ENCODE measurements at places on chromosomes 6 and 20. TPM values are rescaled to one million over a fixed set of nuclear protein-coding genes. Genes with fewer than 3 reads are reported as not detected.

The DLL1 gene
- total RNA-seq: 16.2 TPM

The PRKN gene
- total RNA-seq: 5.7 TPM

The SRXN1 gene
- 32.7 TPM for total RNA-seq

The SLC22A16 gene
- 0.65 TPM for total RNA-seq

The PRSS16 gene
- 3.2 TPM for total RNA-seq

The GSTA2 gene
- total RNA-seq: 3.4 TPM

DNA sequence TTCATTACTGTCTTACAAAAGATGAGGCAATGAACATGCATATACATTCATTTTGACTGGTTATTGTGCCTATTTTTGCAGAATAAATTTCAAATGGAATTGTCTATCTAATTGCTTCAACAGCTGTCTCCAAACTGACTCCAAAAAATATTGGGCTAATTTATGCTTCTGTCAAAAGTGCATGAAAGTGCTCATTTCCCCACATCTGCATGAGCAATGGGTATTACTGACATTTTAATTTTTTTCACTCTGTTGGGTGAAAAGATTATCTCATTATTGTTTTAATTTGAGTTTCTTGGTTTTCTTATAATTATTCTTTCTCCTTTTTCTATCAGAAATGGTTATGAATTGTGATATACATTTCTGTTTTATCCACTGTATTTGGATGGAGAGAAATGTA lies 404.2 kb downstream of the QKI start:
- no peaks in the 10 kb centered on the region for H3K36me3 ChIP-seq
- H3K4me3 ChIP-seq: no peak overlapping the region
- no peaks in the 10 kb centered on the region for H3K27me3 ChIP-seq
- no peak overlapping the region for H3K27ac ChIP-seq
- H3K4me1 ChIP-seq: no peaks in the 10 kb centered on the region

GRCh38 chr20:22977047-22977785 lies 57.9 kb upstream of the SSTR4 start:
- H3K27ac ChIP-seq: no peak overlapping the region
- H3K4me1 ChIP-seq: peaks cover 3% of the 10 kb centered on the region
- no peaks in the 10 kb centered on the region for H3K27me3 ChIP-seq
- no peaks in the 10 kb centered on the region for H3K36me3 ChIP-seq

- no peak for DNase-seq
- no peak within 1 kb of the TSS for H3K27ac ChIP-seq
- H3K36me3 ChIP-seq: peaks cover 5% of the 10 kb centered on the region
- no peak within 1 kb of the TSS for H3K4me3 ChIP-seq
Measured at GRCh38 chr6:166586424-166587156, at the start of gene RAMACL. TSS of gene RAMACL (minus strand) at chr6:166586678. CDS start at chr6:166586477, 201 bp downstream.

DNA sequence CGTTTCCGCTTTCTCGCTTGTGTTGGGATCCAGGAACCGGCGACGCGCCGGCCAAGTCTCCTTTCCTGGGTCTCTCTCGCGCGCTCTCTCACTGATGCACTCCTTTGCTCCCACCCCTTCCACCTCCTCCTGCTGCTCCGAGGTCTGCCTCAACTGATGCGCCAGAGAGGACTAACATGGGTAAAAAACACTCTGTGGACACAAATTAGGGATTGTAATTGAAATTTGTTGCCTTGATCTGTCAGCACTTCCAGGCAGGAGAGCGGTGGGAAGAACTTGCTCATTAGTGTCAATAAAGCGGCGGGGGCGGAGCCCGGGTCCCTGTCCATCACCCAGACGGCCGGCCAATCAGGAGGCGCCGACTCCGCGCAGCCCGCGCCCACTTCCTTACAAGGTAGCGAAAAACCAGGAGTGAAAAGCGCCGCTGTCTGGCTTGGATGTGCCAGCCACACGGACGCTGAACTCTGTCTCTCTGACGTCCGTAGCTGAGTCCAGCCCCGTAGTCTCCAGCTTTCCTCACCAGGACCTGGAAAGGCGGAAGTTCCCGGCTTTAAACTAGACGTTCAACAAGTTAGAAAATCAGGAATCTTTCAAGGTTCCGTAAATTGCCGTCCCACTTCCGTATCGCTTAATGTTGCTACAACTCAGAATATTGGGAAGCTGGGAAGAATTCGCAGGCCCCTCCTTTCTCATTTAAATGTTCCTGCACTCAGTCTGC lies at the start of gene TBX18:
Gene TBX18, minus strand, starts transcription at position 267 of the 718 bp plus-strand sequence. CDS start 417 bp downstream, outside the sequence.
- peak; percentile 82 for DNase-seq
- H3K27ac ChIP-seq: peak within 1 kb of the TSS; percentile 30
- H3K4me1 ChIP-seq: no peaks in the 10 kb centered on the region
- H3K4me3 ChIP-seq: peak within 1 kb of the TSS; percentile 1
- H3K36me3 ChIP-seq: no peaks in the 10 kb centered on the region
- H3K27me3 ChIP-seq: peaks cover 21% of the 10 kb centered on the region

- DNase-seq: no peak
- no peak overlapping the region for H3K4me3 ChIP-seq
- no peak overlapping the region for H3K27ac ChIP-seq
Measured at GRCh38 chr6:47352966-47353365, 43.3 kb upstream of the TNFRSF21 start.

DNA sequence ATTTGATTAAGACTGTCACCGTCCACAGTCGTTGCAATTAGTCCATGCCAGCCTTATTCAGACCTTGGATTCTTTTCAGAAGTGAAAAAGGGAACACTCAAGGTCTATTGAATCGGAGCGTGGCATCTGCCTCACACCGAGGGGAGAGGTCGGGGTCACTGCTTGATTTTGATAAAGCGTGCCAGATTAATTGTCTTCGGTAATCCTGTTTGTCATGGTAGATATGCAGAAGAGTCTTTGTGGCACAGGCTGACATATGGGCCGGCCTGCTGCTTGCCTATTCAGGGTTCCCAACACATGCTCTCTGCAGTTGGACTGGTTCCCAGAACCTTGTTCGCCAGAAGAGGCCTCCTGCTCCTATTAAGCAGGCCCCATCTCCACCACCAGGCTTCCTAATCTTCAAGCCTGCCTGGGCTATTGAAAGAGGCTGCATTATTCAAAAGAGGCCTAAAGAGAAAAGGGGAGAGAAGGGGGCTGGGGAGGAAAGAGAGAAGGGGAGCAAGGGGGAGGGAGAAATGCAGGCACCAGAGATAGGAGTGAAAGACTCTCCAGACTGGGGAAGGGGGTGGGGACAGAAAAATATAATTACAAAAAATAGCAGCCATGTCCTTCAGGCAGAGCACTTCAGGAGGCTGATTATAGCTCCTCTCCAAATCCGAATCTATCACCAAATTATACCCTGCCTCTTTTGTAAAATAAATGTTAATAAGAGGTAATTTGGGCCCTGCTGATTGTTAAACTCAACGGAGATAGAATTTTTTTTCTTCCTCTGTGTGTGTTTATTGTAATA lies 611.3 kb downstream of the HDGFL1 start:
- no peaks in the 10 kb centered on the region for H3K36me3 ChIP-seq
- H3K27me3 ChIP-seq: no peaks in the 10 kb centered on the region
- peak; percentile 93 for DNase-seq
- no peak overlapping the region for H3K4me3 ChIP-seq
- H3K4me1 ChIP-seq: peaks cover 5% of the 10 kb centered on the region
- peak overlapping the region; percentile 15 for H3K27ac ChIP-seq

DNA sequence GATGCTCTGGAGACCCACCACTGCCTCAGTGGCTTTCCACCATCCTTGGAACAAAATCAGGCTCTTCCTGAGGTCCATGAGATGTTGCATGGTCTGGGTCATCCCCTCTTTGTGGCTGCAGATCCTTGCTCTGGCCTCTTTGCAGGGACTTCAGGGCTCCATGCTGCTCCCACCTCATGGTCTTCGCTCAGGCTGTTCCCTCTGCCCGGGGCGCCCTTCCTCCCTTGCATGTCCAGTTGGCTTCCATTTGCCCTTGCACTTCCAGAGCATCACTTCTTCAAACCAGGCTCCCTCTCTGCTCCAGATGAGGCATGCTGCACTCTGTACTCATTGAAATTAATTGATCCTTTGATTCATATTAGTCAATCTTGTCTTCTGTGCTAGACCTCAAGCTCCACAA lies 4.4 kb upstream of the PHACTR3 start:
- no peak for DNase-seq
- no peaks in the 10 kb centered on the region for H3K4me1 ChIP-seq
- H3K27ac ChIP-seq: no peak overlapping the region
- no peaks in the 10 kb centered on the region for H3K36me3 ChIP-seq

DNA sequence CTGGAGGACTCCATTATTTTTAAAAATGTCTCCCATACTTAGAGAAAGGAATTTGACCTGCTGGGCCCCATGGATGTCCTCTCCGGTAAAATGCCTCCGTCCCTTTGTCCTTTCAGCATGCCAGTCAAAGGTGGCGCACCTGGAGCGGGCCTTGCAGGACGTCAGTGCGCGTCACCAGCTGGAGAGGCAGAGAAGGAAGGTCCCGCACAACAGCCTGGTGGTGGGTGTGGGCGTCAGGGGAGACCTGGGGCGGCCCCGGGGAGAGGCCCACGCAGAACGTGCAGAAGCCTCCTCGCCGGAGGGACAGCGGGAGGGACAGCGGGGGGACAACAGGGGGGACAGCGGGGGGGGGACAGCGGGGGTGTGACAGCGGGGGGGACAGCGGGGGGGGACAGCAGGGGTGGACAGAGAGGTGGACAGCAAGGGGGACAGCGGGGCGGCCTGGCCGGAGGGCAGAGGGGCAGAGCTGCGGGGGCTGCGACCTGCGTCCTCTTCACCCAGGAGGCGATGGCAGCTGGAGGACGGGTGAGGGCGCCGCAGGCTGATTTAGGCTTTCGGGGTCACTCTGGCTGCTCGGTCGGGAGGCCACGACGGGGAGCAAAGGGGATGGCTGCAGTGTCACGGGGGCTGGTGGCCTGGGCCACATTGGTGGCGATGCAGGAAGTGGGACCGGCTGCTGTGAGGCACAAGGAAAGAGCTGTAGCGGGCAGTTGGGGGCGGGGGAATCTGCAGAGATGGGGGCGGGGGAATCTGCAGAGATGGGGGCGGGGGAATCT lies 859 bp upstream of the KIF25 start:
- no peak overlapping the region for H3K27ac ChIP-seq
- no peak for DNase-seq

DNA sequence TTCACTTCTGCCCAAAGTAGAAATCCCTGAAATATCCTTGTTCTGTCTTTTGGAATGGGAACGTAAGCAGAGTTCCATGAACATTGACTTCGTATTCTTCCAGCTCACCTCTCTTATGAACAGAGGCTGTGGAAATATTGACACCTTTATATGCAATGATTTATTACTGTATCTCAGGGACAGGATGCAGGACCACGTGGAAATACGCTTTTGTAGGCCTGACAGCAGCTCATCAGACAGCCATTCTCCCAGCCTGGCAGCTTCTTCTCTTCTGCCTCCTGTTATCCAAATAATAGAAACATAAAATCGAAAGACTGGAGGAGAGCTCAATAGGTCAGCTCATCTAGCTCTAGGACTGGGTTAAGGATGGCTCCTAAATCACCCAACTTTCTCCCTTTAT lies 106.2 kb upstream of the DTNBP1 start:
- H3K36me3 ChIP-seq: no peaks in the 10 kb centered on the region
- H3K27me3 ChIP-seq: no peaks in the 10 kb centered on the region
- no peak overlapping the region for H3K27ac ChIP-seq

DNA sequence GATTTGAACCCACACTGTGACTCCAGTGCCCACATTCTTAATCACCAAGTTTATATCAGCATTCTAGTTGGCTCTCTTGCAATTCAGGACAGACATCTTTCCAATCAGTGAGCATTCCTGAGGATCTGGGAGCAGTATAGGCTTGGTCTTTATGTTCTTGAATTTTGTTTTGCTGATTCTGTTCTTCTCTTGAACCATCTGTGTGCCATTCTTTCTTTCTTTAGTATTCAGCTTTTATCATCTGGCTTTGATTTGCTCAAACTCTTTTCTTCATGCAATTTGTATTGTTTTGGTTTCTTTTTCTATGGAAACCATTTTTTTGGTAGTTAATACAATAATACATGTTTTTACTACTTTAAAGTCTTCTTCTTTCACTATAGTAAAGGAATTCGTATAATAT lies 162.4 kb downstream of the CD109 start:
- no peak overlapping the region for H3K27ac ChIP-seq
- H3K4me1 ChIP-seq: no peaks in the 10 kb centered on the region
- no peaks in the 10 kb centered on the region for H3K36me3 ChIP-seq
- no peaks in the 10 kb centered on the region for H3K27me3 ChIP-seq
- no peak overlapping the region for H3K4me3 ChIP-seq

DNA sequence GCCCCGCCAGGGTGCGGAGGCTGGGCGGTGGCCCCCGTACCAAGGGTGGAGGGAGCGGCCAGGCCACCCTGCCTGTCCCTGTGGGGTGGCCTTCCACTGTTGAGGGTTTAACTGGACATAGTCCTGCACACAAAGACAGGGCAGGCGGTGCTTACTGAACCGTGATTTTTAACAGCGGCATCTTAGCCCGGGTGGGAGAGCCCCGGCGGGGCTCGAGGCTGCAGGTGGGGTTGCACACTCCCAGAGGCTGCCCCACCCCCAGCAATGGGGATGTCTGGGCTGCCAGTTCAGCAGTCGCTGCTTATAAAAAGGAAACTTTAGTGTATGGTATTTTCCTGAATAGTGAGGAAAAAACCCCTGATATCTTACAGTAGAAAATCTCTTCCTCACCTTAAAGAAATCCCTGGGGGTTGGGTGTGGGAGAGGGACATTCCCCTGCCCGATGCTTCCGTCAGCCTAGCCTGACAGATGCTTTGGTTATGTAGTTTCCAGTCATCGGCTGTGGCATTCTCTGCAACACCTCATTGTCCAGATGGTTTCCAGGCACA lies 79.4 kb downstream of the IRF4 start:
- H3K27ac ChIP-seq: no peak overlapping the region
- no peak for DNase-seq
- no peaks in the 10 kb centered on the region for H3K4me1 ChIP-seq

GRCh38 chr6:57252975-57253374 lies 30.9 kb upstream of the RAB23 start:
- H3K36me3 ChIP-seq: no peaks in the 10 kb centered on the region
- H3K4me1 ChIP-seq: peaks cover 6% of the 10 kb centered on the region
- no peak overlapping the region for H3K27ac ChIP-seq
- no peaks in the 10 kb centered on the region for H3K27me3 ChIP-seq

- peaks cover 4% of the 10 kb centered on the region for H3K4me1 ChIP-seq
- no peaks in the 10 kb centered on the region for H3K27me3 ChIP-seq
- no peak overlapping the region for H3K4me3 ChIP-seq
- DNase-seq: no peak
- no peaks in the 10 kb centered on the region for H3K36me3 ChIP-seq
- no peak overlapping the region for H3K27ac ChIP-seq
Measured at GRCh38 chr20:24987873-24988835, 4.4 kb downstream of the APMAP start.

DNA sequence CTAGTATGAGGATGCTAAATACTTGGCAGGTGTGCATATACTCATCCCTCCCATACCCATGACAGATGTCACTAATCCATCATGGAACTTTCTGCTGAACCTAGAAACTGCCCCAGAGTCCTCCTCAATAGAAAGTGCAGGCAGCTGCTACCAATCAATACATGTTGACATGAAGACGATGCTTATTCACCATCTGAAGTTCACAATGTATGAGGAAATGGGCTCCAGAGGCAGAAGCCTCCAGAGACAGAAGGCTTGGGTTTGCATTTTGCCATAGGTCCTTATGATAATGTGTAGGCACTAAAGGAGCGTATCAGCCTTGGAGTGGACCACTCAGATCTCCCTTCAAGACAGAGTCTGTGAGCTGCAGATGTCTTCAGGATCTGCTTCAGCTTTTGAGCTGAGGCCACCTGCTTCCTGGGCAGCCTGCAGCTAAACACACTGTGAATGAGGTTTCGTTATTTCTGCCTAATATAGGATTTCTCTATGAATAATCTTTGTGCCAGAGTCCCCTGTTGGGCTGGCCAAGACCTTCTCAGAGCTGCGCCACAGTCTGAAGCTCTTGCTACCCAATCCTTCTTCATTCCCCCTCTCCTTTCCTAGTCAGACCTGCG lies 7.5 kb upstream of the KIAA1755 start:
- no peak for DNase-seq
- H3K4me3 ChIP-seq: no peak overlapping the region
- no peaks in the 10 kb centered on the region for H3K27me3 ChIP-seq
- no peak overlapping the region for H3K27ac ChIP-seq
- H3K4me1 ChIP-seq: no peaks in the 10 kb centered on the region
- H3K36me3 ChIP-seq: no peaks in the 10 kb centered on the region
